ENCODE measurements at places on chromosomes 16 and 17.

DNA sequence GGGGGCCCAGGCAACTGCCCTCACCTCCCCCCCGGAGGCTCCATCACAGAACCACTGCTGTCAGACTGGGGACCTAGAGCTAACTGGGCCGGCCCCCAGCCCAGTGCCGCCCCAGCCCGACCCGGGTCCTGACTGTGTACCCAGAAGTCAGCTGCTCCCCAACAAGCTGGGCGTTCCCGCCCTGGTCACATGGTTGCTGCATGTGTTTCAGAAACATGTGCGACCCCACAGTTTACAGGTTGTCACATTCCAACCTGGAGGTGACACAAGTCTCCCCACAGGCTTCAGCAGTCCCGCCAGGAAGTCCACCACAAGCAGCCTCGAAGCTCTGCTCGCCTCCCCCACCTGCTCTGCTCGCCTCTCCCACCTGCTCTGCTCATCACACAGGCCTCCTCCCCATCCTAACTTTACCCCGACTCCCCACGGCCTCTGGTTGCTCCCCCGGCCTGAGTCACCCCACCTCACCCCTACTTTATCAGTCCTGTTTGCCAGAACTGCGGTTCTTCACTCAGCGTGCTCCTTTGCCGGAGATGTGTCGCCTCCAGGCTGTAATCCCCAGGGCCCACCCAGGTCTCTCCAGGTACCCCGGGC, 968 bp downstream of the MRPL28 start:
- no peak for DNase-seq

GRCh38 chr17:36008998-36009665, 7.8 kb upstream of the CCL15 start:
- peak; percentile 8 for DNase-seq

- DNase-seq, result peak; percentile 91
These were observed 24.3 kb upstream of the KRT20 start for GRCh38 chr17:40909351-40909750.

DNA sequence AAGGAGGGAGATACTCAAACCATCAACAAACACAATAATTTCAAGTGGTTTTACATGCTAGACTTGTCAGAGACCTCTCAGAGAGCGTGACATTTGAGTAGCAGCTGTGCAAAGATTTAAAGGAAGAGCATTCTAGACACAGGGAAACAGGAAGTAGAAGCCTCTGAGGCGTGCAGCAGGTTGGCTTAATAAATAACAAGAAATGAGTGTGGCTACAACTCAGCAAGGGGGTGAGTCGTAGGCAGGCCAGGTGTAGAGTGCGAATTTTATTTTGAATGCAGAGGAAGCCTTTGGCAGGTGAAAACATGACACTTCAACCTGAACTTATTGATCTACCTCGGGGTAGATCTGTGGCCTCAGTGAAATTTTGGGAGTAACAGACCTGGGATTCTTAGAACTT, 73.2 kb upstream of the MRTFB start:
- DNase-seq, result no peak

DNA sequence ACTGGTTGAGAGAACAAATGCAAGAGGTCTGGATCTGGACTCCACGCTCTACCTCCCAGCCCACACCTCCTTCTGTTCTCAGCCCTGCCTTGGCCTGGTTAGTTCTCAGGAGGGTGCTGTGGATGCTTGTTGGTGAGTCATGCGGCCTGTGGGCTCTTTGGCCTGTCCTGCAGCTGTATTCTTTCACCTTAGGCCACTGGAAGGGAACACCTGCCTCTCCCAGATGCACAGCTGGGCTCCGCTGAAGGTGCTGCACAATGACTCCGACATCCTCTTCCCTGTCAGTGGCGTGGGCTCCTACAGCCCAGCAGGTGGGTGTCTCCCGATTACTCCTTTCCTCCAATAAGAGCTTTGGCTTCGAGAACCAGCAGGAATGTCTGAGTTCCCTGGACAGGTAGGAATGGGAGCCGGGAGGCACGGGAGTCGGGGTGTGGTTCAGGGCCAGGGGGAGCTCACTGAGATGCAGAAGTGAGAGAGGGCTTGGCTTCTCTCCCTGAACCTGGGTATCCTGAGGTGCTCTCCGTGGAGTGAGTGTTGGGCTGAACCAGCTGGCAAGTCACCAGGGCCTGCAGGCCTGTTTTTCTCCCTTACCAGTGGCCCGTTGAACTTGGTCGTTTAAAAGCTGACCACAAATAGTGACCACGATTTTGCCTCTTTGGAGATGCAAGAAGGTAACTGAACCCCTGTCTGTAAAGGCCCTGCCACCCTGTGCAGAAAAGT, 85.0 kb downstream of the SNX29 start:
- peak; percentile 54 for DNase-seq

DNA sequence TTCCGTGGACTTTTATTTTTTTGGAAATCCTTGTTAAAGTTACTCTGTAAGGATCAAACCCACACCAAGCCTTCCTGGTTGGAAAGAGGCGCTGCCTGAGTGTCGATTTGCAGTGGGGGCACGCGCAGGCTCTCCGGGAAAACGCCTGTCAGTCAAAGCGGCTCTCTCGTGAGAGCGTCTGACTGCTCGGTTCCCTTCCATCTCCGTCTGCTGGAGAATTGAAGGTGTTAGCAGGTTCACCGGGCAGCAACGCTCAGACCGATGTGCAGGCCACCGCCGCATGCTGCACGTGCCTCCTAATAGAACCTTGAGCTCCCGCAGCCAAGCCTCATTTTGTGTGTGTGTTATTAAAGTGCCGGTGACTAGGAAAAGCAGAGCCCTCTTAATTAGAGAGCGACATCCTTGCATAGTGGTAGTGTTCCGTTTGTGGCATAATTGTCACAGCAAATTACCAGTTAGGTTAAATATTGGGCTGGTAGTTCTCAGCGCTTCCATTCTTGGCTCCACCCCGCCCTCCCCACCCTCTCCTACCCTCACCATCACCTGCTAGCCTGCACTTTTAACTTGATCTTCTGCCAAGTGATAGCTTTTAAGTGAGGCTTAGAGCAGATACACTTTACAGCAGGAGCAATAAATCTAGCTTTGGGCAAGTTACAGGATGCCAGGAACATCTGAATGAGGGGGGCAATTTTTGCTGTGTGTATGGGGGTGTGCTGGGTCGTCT, 75.5 kb downstream of the RPA1 start:
- DNase-seq, result no peak

DNA sequence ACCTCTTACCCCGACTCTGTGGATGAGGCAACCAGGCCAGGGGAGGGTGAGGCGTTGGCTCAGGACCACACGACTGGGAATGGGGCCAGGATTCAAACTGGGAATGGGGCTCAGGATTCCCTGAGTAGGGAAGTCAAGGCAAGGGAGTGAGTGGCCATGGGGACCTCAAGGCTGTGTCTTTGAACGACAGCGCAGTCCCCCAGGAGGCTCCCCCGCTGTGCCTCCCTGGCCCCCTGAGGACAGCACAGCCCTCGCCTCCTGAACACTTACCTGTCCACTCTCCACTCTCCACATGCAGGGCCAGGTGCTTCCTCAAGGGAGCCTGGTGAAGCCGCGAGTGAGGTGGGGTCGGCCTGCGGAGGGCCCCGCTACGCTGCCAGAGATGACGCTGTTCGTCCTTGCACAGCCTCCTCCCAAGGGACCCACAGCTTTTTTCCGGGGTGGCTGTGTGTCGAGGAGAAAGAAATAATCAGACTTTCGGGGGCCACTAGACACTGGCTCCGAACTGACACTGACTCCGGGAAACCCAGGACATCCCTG, 6.9 kb downstream of the ZNF469 start:
- no peak for DNase-seq

DNA sequence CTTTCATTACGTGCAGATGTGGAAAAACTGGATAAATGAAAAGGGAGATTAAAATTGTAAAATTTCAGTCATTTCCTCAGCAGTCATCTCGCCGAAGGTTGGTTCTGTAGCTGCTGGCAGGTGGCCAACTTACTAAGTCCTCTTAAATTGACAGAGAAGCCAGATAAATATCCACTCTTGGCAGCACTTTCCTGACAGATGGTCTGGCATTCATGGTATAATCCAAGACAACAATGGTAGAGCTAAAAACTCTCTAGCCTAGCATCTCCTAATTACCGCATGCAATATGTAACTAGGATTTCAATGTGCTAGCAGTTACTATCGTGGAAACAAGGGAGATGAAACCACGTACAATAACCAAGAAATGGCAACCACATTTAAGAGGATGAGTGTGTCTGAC, 306.3 kb downstream of the CNTNAP4 start:
- no peak for DNase-seq

- peak; percentile 11 for DNase-seq
These were observed 4.5 kb downstream of the OR1F1 start for GRCh38 chr16:3192476-3193019.

DNA sequence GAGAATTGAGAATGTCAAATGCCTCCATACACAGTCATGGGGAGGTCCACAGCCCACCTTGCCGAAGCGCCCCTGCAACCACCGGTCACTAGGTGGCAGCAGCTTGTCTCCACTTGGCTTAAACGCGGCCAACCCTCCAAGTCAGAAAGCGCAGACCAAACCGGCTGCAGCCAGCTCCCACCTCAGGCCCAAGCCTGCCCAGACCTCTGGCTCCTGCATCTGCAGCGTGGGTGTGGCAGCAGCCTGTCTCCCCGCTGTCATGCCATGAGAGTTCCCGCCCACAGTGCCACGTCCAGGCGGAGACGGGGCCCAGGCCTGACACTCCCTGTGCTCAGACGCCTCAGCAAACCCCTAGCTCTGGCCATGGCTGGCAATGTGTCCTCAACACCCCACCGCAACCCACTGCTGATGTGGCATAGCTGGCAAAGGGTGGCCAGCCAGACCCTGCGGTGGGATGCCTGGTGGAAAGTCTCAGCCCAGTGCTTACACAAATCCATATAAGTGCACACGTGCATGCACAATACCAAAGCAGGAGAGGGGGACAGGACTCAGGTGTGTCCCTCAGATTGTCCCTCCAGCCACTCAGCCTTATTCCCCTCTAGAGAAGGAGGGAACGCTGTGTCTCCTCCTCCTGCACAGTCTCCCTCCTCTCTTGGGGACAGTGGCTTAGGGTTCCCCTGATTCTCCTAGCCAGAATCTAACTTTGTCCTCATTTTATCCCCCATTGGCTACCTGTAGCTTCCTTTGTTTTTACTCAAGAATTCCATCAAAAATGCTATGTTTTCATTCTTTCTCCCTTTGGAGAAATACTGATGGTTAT, 10.9 kb downstream of the COPZ2 start:
- DNase-seq, result peak; percentile 86

GRCh38 chr17:1078831-1079561, 82.1 kb downstream of the TIMM22 start:
- DNase-seq, result no peak

DNA sequence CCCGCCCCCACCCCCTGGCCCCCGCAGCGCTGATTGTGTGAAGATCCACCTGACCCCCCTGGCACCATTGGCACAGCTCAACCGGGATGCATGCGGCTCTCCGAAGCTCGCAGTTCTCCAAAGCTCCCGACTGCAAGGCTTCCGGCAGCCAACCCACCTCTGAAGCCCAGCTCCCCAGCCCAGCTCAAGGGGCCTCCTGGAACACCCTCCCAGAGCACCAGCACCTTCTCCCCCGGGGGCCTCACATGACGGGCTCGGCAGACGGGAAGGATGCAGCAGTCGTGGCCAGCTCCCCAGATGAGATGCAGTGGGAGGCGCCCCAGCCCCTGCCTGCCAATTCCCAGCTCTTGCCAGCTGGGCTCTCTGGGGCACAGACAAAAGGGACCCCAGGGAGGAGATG, 215.3 kb downstream of the ZNF423 start:
- no peak for DNase-seq
